ENCODE measurements at places on chromosomes 6 and 20.

DNA sequence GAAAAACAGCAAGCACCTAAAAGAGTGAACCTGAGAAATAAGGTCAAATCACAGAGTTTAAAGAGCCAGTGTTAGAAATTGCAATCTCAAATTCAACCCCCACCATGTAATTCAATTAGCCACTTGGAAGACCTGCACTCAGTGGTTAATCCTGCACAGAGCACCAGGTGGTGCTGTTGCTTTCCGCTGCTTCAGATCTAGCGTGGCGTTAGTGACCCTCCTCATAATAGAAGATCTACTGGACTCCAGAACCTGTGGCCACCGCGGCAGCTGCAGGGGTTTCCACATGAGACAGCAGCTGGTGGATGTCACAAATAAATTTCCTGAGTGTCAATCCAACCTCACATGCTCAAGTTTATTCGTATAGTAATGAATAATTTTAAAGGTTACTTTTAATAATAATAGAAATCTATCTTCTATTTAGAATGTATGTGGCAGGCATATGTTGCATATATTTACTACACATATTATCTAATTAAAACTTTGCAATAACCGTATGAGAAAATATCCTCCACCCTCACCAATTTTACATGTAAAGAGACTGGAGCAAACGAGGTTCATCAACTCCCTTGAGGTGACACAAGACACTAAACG is 84.4 kb downstream of the SYNE1 start:
- H3K27ac ChIP-seq: peak overlapping the region; percentile 53
- no peaks in the 10 kb centered on the region for H3K27me3 ChIP-seq
- H3K4me3 ChIP-seq: no peak overlapping the region
- H3K4me1 ChIP-seq: peaks cover 51% of the 10 kb centered on the region
- DNase-seq: peak; percentile 30
- no peaks in the 10 kb centered on the region for H3K36me3 ChIP-seq

DNA sequence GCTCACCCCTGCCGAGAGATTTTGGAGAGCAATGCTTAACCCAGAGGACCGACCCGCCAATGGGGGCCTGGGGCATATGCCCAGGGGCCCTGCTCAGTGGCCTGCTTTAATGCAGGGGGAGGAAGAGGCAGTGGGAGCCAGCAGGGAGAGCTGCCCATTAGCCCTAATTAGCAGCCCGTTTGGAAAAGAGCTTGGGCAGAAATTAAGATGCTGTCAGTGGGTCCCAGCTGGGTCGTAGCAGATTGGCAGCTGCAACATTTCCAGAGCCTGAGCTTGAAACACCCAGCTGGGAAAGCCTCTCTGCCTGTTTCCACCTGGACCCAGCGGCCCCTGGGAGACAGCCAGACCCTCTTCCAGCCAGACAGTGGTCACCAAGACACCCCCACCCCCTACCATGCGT is 39.5 kb downstream of the CD40 start:
- H3K4me3 ChIP-seq: no peak overlapping the region
- H3K27me3 ChIP-seq: peaks cover 58% of the 10 kb centered on the region
- H3K4me1 ChIP-seq: no peaks in the 10 kb centered on the region
- no peak overlapping the region for H3K27ac ChIP-seq
- DNase-seq: no peak

DNA sequence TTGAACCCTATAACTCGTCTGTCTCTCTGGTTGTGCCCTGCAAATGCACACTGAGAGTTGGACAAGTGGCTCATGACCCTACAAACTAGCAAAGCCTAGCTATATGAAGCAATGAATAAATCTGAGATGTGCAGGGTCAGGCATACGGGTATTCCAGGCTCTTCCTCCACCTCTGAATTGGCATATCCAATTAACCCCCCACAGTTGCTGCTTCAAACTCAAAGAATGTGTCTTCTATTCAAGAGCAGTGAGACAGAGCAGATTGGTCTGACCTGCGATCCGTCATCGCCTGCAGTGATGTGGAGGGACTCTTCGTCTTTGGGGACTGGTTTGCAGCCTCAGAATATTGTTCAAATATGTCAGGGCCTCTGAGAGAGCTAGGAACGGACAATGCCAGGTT is 59.8 kb downstream of the LAMP5 start:
- no peaks in the 10 kb centered on the region for H3K36me3 ChIP-seq
- no peaks in the 10 kb centered on the region for H3K27me3 ChIP-seq
- H3K4me3 ChIP-seq: no peak overlapping the region

DNA sequence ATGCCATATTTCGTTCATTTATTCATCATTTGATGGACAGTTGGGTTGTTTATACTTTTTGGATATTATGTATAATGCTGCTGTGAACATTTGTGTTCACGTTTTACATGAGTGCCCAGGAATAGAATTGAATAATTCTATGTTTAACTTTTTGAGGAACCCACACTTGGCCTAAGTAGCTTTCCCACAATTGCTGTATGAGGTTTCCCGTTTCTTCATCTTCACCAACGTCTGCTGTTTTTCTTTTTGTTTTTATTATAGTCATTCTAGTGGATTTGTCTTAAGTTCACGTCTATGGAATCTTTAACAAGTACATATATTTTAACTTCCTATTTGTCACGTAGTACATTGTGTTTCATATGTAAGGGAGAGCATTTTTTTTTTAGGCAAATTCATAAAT is 110.3 kb downstream of the JARID2 start:
- no peak for DNase-seq
- no peak overlapping the region for H3K4me3 ChIP-seq
- no peaks in the 10 kb centered on the region for H3K27me3 ChIP-seq
- H3K27ac ChIP-seq: no peak overlapping the region
- H3K4me1 ChIP-seq: peaks cover 66% of the 10 kb centered on the region

- H3K4me1 ChIP-seq: no peaks in the 10 kb centered on the region
- no peaks in the 10 kb centered on the region for H3K27me3 ChIP-seq
- no peak for DNase-seq
- H3K4me3 ChIP-seq: no peak overlapping the region
- no peak overlapping the region for H3K27ac ChIP-seq
- H3K36me3 ChIP-seq: peaks cover 3% of the 10 kb centered on the region
Measured at GRCh38 chr20:20459726-20460125, 91.8 kb downstream of the INSM1 start.

- H3K4me1 ChIP-seq: peaks cover 10% of the 10 kb centered on the region
- no peak overlapping the region for H3K27ac ChIP-seq
- no peak for DNase-seq
Measured at GRCh38 chr20:3326779-3327521, 80.5 kb downstream of the DNAAF9 start.

DNA sequence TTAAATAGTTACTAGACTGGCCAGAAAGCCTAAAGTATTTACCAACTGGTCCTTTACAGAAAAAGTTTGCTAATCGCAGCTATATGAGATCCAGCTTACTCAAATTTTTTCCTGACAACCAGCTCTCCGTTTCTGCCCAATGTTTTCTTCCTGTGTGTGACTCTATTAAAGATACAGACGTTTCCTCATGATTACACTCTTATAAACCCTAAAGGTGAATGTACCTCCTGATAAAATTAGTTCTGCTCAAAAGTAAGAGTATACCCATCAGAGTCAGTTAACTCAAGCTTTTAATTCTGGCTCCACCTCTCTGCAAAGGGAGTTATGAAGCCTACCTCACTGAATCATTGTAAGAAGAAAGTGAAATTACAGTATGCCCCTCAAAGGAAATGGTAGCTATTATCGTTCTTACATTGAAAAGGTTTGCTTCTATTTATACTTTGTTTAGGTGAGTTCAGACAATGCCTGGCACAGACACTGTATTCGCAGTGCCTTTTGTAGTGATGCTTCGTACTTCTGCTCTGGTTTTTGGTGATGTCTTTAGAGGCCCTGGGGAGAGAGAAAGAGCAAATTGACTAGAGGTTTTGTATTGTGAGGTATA is 10.2 kb upstream of the MROH8 start:
- peaks cover 50% of the 10 kb centered on the region for H3K36me3 ChIP-seq
- H3K27me3 ChIP-seq: no peaks in the 10 kb centered on the region
- peak overlapping the region; percentile 82 for H3K27ac ChIP-seq
- peaks cover 70% of the 10 kb centered on the region for H3K4me1 ChIP-seq
- DNase-seq: no peak

DNA sequence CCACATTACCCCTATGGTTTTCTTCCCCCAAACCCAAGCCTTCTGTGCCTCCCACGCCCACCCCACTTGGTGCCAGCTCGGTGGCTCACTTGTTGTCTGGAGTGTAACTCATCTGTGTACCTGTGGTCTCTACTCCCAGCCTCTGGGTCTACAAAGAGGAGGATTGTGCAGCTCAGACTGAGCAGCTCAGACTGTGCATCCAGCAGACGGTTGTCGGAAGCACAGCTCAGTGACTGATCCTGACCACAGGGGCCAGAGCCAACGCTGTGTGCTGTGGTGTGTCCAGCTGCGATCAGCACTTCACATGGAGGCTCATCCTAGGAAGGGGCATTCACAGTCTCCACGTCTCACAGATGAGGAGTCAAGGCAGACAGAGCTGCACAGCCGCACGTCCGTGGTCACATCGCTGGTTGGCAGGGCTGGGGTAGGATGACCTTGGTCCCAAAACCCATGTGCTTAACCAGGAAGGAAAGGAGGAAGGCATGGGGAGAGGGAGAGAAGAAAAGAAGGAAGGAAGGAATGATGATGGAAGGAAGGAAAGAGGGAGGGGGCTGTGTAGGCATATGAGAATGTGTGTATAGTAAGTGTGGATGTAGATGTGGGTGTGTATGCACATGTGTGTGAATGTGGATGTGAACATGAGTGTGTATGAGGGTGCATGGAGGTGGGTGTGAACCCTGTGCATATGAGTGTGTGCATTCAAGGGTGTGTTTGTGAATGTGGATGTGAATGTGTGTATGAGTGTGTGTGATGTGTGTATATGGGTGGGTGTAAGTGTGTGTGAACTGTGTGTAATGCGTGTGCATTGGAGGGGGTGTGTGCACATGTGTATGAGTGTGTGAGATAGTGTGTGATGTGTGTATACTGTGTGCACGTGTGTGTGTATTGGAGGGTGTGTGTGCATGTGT is 28.2 kb upstream of the STX16 start:
- H3K4me1 ChIP-seq: peaks cover 5% of the 10 kb centered on the region
- DNase-seq: no peak
- no peak overlapping the region for H3K27ac ChIP-seq

GRCh38 chr6:13194852-13195251 is 133.5 kb downstream of the TBC1D7 start:
- no peak overlapping the region for H3K4me3 ChIP-seq
- no peak overlapping the region for H3K27ac ChIP-seq
- H3K4me1 ChIP-seq: no peaks in the 10 kb centered on the region
- DNase-seq: no peak

GRCh38 chr6:133890711-133891148 is 1.8 kb downstream of the TCF21 start:
- no peak overlapping the region for H3K27ac ChIP-seq
- peaks cover 4% of the 10 kb centered on the region for H3K36me3 ChIP-seq
- H3K4me3 ChIP-seq: peak overlapping the region; percentile 66
- no peak for DNase-seq
- peaks cover 100% of the 10 kb centered on the region for H3K27me3 ChIP-seq

GRCh38 chr20:53578492-53579222 is 15.0 kb downstream of the ZNF217 start:
- H3K4me3 ChIP-seq: peak overlapping the region; percentile 95
- H3K36me3 ChIP-seq: peaks cover 80% of the 10 kb centered on the region
- peak overlapping the region; percentile 92 for H3K27ac ChIP-seq
- H3K4me1 ChIP-seq: peaks cover 83% of the 10 kb centered on the region

GRCh38 chr20:46814366-46815232 is 80.0 kb upstream of the EYA2 start:
- no peaks in the 10 kb centered on the region for H3K4me1 ChIP-seq
- no peak for DNase-seq
- H3K36me3 ChIP-seq: no peaks in the 10 kb centered on the region

DNA sequence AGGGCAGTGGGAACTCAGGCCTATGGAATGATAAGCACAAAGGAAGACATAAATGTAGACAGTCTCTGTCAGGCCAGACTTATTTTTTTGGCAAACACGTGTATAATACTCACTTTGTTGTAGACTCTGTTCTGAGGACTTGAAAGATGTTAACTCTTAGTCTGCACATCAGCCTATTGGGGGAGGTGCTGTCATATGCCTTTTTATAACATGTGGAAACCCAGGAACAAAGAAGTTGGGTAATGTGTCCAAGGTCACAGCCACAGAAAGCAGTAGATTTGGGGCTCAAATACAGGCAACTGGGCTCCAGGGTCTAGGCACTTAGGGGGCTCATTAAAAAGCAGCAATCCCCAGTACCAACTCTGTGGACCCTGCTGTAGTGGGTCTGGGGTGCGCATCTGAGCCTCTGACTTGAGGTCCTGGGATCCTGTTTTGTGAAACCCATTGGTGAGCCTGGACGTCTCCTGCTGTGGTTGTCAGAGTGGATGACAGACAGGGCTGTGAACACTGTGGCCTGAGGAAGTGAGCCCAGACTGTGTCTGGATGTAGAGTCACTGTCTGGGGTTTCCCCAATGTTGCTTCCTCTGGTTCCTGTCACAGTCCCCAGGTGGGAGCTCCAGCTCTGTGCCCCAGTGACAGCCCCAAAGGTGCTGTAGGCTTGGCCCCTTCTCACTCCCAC is 50.0 kb downstream of the CDH26 start:
- no peak for DNase-seq
- H3K27ac ChIP-seq: no peak overlapping the region
- H3K4me1 ChIP-seq: peaks cover 27% of the 10 kb centered on the region
- H3K36me3 ChIP-seq: peaks cover 3% of the 10 kb centered on the region
- no peak overlapping the region for H3K4me3 ChIP-seq

DNA sequence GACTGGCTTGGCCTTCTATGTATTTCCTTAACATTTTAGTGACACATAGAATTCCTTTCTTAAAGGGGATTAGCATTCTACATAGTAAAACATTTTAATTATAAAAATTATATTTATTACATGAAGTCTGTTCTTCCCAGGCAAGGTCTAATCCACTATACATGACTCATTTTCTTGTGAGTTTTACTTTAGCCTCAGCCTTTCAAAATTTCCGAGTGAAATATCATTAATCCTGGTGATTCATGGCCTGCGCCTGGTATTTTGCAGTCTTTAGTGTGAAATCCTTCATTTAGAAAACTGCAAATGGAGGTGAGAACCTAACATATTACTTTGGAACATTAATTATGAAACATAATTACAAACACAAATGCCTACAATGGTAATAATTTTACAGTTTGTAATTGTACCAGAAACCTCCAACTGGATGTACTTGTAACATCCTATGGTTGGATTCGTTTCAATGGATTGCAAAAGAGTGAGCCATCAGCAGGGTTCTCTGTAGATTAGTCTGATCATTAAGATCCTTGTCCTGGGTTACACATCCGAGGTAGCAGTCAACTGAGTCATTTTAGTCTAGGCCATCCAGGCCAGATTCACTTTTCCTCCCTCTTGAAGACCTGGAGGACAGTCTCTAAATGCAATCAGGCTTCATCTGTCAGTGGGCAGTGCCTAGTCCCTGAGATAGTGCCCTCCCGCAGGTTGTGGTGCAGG is 272.0 kb downstream of the PACRG start:
- H3K4me3 ChIP-seq: no peak overlapping the region
- no peaks in the 10 kb centered on the region for H3K36me3 ChIP-seq
- H3K4me1 ChIP-seq: no peaks in the 10 kb centered on the region
- H3K27ac ChIP-seq: no peak overlapping the region

DNA sequence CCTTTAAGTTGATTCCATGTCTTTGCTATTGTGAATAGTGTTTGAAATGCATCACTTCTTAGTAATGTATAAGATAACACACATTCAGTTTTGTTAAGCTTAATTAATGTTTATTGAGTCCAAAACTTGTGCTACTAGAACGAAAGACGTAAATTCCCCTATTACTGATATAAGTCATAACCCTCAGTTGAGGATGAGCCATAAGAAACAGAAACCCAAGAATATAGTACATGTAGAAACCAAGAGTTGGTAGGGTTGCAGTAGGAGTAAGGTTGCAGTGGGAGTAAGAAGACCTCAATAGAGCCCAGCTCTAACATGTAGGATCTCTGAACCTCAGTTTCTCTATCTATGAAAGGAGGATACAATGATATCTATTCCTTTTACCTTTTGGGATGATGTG is 19.3 kb downstream of the CITED2 start:
- no peak for DNase-seq
- no peaks in the 10 kb centered on the region for H3K36me3 ChIP-seq
- H3K4me3 ChIP-seq: no peak overlapping the region
- no peak overlapping the region for H3K27ac ChIP-seq

Data from central memory CD8-positive, alpha-beta T cell (primary cell).